DMS 273 treated with DMSO at 0.1 percent for 48 hours (cell line): ENCODE measurements at places on chromosomes 11 and 22.

DNA sequence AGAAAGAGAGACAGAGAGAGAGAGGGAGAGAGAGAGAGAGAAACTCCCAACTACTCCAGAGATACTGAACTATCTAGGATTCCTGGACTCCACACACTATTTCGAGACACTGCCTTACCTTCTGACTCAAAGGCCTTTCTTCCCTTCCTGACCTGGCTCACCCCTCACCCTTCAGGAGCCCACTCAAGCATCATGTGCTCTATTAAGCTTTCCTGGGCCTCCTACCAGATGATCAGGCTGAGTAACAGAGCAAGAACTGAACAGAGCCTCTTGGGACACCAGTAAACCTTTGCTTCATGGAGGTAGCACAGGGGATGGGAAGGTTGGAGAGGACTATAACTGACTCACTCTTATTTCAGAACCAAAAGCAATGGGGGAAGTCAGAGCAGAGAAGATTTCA is 31.4 kb downstream of the PLEKHA7 start:
- no peak for DNase-seq

- DNase-seq: no peak
Observed at GRCh38 chr11:33125025-33125424, 36.3 kb downstream of the CSTF3 start.

- DNase-seq: no peak
Observed at GRCh38 chr22:26887916-26888315, 230.5 kb downstream of the MIAT start.

- no peak for DNase-seq
Observed at GRCh38 chr11:94272738-94273313, 31.6 kb upstream of the IZUMO1R start.

DNA sequence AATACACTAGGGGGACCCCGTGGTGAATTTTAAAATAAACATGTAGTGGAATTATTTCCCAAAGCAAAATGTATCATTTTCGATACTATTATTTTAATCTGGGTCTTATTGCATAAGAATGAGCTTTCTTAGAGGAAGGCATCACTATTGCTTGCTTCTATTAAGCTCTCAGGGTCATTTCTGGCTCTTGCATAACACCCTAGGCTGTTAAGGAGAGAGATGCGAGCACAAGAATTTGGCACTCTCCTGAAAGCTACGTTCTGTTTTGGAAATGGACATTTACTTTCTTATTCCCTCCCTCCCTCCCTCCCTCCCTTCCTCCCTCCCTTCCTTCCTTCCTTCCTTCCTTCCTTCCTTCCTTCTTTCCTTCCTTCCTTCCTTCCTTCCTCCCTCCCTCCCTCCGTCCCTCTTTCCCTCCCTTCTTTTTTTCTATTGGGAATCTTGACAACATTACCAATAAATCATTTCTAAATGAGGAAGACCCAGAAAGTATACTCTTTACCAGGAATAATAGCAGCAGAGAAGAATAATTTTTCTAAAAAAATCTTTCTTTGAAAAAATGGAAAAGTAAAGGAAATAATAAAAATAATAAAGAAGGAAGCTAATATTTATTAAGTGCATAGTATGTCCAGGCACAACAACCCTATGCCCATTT is 83.6 kb upstream of the BDNF start:
- no peak for DNase-seq

DNA sequence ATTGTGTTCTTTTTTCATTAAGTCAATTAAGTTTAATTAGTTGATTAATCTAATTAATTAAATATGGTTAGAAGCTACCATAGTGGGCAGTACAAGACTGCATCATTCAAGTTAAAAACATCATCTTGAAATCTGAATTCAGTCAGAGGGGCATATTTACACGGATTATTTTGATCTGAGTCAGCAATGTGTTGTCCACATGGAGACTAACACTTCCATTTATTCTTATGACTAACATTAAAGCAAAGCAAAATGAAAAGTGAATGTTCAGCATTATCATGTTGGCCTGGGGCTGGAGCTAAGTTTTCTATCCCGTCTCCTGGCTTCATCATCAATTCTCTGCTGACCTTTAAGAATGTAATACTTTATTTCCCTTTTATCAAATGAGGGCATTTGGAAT is 17.3 kb downstream of the FLI1 start:
- DNase-seq: no peak

DNA sequence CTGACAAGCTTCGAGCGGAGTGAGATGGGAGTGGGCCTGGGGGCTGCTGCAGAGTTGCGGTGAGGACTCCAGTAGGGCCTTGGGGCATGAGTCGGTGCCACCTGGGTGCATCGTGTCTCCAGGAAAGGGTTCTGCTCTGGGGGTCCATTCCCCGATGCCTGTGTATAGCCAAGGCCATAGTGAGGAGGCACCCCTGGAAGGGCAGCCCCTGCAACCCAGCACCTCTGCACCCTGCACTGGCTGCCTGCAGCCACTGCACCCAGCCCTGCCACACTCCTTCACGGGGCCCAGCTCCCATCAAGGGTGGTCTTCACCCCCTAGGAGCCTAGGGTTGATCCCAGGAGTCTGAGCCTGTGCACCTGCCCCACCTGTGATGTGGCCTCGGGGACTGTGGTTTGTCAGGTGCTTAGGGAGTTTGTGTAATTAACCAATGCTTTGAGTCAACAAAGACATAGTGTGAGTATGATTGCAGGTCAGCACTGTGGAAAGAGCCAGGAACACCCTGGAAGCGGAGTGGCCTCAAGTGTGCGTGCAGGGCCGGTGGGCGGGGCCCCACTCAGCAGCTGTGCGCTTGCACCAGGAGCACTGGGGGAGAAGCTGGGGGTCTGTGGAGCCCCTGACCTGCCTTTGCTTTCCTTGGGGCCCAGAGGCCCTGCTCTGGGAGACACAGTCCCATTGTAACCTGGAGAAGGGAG is 1299.3 kb downstream of the BRD1 start:
- DNase-seq: no peak

DNA sequence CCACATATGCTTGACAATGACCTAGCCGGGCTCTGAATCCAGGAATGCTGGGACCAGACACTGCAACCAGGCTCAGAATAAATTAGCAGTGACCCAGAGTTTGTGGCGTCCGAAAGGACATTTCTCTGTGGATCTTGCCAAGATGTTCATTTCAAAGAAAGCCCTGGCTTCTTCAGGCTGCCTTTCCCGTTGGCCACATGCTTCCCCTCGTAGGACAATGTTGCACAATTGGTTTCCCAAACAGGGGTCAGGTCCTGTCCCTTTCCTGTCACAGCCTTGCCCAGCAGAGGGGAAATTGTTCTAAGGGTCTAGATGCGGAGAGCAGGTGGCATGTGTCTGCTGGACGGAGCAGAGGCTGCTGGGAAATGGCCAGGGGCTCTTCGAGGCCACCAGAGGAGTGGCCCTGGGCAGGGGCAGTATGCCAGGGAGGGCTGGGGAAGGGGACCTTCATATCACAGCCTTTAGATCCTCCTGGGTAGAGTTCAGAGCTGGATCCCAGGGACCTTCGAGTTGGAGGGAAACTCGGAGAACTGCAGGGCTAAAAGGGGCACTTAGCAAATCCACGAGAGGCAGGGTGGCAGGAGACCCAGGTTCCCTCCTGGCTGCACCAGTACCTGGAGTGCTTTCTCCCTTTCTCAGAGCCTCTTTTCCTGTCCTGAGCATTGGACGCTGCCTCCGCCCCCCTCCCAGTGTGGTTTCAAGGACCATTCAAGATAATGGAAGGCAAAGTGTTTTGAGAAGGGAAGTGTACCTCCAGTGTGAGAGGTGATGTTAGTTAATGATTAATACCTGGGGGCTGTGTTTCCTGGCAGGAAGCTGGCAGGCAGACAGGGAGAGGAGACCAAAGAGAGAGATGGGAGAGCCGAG is 42.3 kb downstream of the C11orf96 start:
- no peak for DNase-seq

DNA sequence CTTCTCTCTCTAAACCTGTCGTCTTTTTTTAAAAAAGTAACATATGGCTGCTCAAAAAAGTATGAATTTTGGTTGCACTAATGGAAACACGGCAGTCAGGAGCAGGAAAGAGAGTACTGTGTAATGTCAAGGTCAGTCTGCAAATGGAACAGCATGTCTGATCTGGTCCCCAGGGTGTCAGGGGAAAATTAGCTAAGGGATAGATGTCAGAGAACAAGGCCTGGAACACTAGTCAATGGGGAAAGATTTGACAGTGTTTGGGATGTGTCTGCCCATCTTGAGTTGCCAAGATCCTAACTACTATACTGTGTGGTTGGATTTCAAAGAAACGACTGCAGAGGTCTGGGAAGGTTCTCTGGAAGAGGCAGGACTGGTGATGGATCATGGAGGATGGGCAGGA is 65.7 kb upstream of the PHOX2A start:
- DNase-seq: no peak

- no peak for DNase-seq
Observed at GRCh38 chr11:103433386-103434072, 324.3 kb downstream of the DYNC2H1 start.

DNA sequence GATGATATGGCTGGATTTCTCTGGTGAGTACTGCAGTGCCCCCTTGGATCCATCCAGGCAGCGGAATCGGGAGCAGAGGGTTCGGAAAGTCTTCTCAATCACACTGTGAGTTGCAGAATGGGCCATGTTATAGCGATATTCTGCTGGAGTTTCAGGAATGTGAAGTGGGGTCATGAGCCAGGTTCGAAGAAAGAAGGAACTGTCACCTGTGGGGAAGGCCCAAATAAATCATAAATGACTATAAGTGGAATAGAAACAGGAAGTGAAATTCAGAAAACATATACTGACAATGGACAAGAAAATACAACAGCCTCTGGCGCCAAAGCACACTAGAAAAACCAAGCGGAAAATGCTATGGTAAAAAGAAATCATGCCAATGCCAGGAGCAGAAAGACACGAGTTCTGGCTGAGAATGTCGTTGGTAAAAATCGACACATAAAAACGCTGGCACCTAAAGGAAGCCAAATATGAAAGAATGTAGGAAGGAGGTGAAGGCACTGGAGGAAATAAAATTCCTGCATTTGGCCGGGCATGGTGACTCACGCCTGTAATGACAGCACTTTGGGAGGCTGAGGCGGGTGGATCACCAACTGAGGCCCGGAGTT is 10.0 kb upstream of the AMBRA1 start:
- DNase-seq: no peak

DNA sequence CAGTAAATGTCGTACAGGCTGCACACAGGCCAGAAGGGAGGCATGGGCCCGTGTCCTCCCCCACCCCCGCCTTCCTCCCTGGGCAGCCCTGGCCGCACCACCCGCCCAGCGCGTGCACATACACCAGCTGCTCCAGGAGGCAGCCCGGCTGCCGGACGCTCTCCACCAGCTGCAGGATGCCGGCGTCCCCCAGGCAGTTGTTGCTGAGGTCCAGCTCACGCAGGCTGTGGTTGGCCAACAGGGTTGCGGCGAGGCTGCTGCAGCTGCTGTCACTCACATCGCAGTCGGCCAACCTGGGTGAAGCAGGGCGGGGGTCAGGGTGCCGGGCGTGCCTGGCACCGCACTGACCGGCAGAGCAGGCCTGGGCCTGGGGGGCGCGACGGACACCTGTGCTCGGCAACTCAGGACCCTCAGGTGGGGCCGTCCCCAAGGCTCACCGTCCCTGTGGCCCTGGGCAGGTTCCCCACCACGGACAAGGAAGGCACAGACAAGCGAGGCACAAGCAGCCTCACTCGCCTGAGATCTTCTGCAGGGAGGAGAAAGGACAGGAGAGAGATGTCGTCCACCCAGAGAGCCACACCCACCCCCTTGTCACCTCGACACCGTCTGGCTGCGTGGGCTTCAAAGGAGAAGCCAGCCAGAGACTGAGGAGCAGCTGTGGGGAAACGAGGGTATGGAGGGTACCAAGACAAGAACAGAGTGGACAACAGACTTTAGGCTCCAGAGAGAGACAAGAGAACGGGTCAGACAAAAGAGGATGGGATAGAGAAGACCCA is 12.1 kb downstream of the RNH1 start:
- DNase-seq: no peak

GRCh38 chr22:35777335-35777975 is 59.8 kb downstream of the APOL5 start:
- no peak for DNase-seq

DNA sequence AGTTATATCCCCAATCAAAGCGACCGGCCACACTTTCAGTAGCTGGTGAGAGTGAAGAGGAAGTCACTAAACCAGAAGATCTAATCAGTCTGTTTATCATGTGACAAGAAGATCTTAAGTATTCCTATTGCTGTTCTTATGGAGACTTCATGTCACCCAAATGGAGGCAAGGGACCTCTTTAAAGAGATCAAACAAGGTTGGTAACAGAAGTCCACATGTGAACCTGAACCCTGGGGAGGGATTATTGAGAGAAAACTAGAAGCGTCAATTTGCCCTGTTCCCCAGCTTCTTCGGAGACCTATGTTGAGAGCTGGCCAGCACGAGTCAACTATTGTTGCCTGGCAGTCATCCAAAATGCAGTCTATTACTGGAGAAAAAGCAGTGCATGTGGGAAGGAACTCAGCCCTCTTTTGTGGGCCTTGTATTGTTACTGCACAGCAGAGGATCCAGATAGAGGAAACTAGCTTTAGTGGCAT is 76.9 kb upstream of the CTSC start:
- DNase-seq: no peak

GRCh38 chr22:44393066-44393465 is 80.3 kb upstream of the SHISAL1 start:
- DNase-seq: no peak

DNA sequence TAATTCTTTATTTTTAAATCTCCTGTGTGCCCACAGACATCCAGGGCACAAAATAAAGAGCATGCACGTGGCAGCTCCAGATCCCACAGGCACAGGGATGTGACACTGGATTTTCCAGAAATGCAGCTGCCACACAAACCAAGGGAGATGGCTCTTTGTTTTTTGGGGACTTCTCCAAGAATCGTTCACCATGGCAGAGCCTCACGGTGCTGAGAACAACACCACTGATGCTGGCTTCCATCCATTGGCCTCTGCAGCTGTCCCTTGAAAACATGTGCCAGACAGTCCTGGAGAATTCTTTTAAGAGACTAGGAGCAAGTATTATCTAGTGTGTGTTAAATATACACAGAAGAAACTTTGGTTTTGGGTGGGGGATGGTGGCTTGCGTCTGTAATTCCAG is 108.4 kb upstream of the SLC22A12 start:
- DNase-seq: no peak

DNA sequence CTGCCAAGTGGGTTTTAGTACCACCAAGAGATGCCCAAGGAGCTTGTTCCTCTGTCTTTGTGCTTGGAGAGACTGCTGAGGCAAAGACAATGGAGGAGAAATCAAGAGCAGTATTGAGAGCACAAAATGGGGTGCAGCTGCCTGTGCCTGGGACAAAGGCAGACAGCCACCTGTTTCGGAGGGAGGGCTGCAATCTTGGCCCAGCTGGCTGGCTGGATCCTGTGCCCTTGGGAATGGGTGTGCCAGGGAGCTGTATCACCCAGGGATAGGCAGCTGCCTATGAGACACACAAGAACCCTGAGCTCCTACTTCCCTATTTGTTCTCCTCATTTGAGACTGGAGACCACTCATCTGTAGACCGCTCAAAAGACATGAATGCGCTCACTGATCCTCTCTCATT is 23.3 kb upstream of the CHRM4 start:
- DNase-seq: no peak

- no peak for DNase-seq
Observed at GRCh38 chr11:105673089-105673488, 63.2 kb downstream of the GRIA4 start.

- no peak for DNase-seq
Observed at GRCh38 chr22:49521787-49522224, 305.9 kb downstream of the BRD1 start.

GRCh38 chr11:35711173-35711910 is 48.8 kb downstream of the TRIM44 start:
- DNase-seq: no peak
